ENCODE measurements at places on chromosomes 6 and 20. TPM values are rescaled to one million over a fixed set of nuclear protein-coding genes. Genes with fewer than 3 reads are reported as not detected.

Gene GPX5
- not detected for total RNA-seq

- peak; percentile 75 for DNase-seq
Measured at GRCh38 chr6:165439928-165440554, 130.6 kb upstream of the C6orf118 start.

Gene GLYATL3
- total RNA-seq, result not detected

- peak; percentile 48 for DNase-seq
Measured at GRCh38 chr20:3407040-3407770, at the start of gene DNAAF9. Gene DNAAF9 (minus strand): TSS chr20:3407669. CDS start chr20:3407557, 112 bp downstream.

DNA sequence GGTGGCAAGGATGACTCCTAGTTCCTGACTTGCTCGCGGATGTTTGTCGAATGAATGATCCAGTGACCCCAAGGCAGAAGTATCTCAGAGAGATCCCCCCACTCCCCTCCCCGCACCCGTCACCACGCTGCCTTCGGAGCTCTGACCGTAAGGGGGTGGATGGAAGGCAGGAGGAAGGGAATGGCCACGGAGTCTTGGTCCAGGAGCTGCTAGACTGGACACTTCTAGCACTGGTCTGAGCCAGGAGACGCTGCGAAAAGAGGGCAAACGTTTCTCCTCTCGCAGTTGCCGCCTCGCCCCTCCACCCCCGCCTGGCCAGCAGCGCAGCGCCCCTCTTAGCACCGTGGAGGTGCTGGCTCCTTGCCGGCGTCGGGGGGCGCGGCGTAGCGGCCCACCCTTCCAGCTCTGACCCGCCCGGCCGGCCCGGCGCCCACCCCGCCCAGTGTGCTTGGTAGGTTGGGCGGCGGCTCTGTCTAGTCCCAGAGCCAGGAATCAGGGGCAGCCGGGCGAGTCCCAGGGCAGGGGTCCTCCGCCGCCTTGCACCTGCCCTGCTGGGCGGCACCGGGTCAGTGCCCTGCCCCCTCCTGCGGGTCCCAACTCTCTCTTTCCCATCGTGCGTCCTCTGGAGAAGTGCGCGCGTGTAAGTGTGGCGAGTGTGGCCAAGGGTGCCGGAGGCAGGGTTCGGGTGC, 2.4 kb upstream of the DBNDD2 start:
- DNase-seq, result no peak

DNA sequence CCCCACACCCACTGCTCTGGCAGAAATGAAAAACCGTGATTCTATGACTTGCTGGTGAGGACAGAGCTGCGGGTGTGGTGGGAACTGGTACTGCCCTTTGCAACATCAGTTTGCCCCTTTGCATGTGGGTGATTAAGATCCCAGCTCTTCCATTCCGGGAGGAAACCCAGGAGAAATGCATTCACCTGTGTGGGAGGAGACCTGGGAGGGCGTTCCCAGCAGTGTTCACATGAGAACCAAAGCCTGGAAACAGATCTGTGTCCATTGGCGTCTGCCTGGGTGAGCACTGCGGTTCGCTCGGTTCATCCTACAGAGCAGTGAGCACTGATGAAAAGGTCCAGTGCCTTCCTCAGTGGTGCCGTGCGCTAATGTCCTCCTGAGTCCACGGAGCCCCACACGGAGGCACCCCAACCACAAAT, 89.7 kb downstream of the SMOC2 start:
- no peak for DNase-seq

GRCh38 chr6:142355520-142356174, 53.8 kb downstream of the ADGRG6 start:
- no peak for DNase-seq

Gene TRDN
- total RNA-seq, result not detected

DNA sequence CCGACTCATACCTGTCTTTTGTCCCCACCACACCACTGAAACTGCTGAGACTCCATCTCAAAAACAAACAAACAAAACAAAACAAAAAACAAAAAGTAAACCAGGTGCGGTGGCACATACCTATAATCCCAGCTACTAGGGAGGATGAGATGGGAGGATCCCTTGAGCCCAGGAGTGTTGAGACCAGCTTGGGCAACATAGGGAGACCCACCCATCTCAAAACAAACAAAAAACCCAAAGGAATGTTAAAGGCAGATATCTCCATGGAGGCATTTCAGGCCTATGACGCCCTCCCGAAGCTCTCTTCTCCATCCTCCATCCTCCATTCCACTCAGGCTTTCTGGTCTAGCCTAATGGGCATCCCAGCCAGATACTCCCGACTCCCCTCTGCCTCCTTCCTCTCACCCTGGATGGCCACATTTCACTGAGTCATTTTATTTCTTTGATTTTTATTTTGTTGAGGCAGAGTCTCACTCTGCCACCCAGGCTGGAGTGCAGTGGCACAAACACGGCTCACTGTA, 3.2 kb upstream of the SLC4A11 start:
- no peak for DNase-seq

DNA sequence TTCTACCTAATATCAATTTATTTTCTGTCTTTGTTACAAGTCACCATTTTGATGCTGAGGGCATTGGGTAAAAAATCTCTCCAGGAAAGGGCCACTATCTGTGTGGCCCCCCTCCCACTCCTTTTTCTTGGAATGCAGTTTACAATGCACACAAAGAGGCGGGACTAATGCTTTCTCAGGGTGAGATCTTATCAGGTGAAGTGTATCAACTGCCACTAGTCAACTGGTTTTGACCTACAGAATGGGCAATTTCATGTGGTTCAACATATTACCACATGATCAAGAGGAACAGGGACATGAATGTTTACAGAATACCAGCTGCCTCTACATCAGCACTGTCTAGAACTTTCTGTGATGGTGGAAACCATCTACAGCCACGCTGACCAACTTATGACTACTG, 3.7 kb downstream of the RRBP1 start:
- DNase-seq, result peak; percentile 15

Gene FAM229B
- 20.3 TPM for total RNA-seq

GRCh38 chr20:20353576-20353975, 14.3 kb upstream of the INSM1 start:
- DNase-seq, result no peak

Data from fibroblast of lung (primary cell).